Stimulated activated CD8-positive, alpha-beta memory T cell treated with anti-CD3 and anti-CD28 coated beads, Interleukin-12 subunit alpha, Interleukin-12 subunit beta, amount 100 ng/mL, for 4 hours (primary cell): ENCODE measurements at places on chromosomes 6 and 20.

DNA sequence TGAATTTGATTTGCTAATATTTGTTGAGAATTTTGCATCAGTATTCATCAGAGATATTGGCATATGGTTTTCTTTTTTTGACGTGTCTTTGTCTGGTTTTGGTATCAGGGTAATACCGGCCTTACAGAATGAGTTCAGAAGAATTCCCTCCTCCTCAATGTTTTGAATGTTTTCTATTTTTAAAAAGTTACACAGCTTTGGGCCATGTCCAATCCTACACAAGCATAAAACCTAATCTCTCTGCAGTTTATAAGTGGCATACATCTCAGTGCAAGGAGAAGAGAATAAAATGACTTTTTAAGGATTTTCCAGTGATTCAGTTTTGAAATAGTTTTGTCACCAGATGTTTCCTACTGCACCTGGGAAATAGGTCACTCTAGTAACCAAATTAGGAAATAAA lies 185.5 kb downstream of the COL12A1 start:
- DNase-seq: no peak

DNA sequence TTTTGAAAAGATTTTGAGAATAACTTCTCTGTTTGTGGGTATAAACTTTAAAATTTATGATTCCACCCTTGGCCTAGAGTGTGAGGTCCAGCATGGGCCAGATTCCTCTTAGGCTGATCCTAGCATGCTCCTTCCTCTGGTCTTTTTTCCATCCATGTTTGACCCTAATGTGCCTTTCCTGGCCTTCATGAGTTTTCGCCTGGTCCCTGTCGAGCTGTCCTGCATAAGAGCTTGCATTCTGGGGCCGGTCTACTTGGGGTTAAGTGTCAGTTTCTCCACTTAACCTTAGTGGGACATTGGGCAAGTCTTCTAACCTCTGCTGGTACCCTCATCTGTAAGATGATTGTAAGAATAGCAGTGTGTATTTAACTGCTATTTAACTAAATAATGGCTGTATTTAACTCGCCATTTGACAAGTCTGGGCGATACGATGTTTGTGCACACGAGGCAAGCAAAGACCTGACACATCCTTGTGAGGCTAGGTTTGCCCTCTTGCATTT lies 40.7 kb upstream of the TAGAP start:
- DNase-seq: no peak

GRCh38 chr6:5726976-5727718 lies 279.6 kb downstream of the NRN1 start:
- DNase-seq: no peak

GRCh38 chr6:168828800-168829199 lies 387.8 kb downstream of the SMOC2 start:
- no peak for DNase-seq

DNA sequence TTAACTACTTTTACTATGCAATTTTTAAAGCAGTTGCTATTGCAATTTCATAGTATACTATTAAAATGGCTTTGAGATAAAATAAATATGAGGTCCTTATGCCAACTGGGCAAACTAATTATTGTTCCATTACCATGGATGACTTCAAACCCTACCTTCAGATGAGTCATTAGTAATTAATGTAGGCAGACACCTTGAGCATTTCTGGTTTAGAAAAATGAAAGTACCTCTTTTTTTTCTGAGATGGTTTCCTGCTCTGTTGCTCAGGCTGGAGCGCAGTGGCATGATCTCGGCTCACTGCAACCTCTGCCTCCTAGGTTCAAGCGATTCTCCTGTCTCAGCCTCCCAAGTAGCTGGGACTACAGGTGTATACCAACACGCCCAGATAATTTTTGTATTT lies 11.9 kb downstream of the ASF1A start:
- DNase-seq: no peak
